HepG2 (cell line): ENCODE measurements at places on chromosomes 3 and 15.

DNA sequence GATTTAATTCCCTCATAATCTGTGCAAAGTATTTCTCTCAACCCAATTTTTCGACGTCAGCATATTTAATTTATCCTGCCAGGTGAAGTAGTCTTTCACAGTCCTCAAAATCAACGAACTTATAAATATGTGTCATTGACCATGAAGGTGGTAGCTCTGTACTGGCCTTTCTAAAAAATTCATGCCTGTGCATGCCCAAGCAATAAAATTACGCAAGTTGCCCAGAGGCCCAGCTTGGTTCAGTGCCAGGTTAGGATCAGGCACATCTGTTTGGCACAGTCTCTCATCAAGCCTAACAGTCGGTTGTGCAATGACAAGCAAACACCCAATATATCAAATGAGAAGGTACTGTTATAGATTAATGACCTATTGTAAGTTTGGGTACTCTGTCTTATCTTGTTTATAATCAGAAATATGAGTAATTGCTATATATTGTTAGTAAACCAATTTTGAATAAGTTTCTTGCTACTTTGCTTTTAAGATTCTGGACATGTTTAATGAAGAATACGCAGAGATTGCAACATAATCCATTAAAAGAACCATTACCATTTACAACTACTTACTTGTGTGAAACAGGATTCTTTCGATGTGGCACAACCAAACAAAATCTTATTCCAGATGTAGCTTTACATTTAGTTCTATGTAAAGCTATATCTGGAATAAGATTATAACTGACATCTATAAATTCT, 159.0 kb upstream of the IL12A start:
- peak; percentile 20 for DNase-seq

DNA sequence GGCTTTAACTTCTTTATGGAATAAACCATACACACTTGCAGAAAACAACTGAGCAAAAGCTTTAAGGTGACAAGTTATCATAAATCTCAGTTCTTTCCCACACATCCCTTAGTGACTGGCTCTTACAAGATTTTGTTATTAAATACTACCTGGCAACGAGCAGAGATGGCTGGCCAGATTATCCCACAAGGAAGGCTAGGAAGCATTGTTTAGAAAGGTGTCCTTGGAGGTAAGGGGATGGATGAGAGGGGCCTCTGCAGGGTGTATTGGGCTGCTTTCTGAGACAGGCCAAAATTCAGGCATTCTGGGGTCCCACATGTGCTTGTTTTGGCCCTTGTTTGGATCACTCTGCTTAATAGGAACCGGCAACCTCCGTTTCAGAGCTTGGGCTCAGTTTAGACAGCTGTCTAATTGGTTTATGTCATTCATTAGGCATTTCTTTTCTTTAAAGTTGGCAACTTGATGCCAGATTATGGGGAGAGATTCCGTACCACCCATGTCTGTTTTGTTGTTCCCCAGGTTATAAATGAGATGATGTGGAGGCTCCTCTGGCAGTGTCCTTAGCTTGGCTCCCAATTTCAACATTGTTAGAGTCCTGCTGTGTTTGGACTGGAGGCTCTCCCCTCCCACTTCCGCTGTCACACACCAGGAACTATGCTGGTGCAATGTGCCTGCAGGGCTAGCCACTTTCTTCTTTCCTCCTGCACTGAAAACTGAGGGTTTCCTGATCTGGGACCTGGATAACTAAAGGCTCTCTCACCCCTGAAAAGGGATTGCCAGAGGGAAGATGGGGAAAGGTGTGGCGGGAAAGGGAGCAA, 121.1 kb downstream of the TPRG1 start:
- no peak for DNase-seq

DNA sequence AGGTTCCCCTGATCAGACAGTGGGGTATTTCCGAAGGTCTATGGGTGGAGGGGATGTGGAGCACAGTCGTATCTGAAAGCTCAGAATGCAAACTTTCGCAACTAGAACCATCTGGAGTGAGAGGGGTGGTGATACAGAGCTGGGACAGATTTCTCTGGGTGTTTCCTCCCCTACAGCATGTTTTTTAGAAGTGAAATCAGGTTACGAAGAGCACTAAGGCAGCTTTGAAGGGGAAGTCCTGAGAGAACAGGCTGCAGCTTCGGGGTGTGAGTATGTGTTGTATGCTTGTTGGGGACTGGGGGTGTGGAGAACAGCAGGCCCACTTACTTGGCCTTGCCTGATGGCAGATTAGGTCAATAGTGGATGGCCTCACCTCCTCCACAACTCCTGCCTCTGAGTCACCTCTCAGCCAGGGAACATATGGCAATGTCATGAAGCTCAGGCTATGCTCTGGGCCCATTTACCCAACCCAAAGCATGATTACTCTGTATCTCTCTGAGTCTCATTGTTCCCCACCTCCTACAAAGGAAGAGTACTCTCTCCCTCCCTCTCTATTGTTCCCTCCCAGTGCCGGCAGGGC, 107.2 kb upstream of the RASGRP1 start:
- no peak for DNase-seq

GRCh38 chr3:113377158-113377557, 64.1 kb downstream of the CFAP44 start:
- peak; percentile 11 for DNase-seq

DNA sequence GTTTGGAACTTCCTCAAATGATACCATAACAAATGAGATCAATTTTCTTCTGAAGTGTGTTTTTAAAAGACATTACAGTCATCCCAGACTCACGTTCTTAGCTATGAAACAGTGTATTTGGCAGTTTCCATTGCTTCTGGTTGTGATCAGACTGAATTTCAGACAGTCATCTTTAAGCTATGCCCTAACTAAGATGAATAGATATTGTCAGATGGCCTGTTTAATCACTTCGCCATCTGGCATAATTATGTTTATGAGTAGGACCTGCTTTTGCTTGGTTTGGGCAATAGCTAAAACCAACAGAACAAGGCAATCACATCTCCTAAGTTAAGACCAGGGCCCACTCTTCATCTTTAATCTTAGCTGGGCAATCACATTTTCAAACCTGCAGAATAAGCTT, 313.1 kb downstream of the SV2B start:
- DNase-seq: no peak

DNA sequence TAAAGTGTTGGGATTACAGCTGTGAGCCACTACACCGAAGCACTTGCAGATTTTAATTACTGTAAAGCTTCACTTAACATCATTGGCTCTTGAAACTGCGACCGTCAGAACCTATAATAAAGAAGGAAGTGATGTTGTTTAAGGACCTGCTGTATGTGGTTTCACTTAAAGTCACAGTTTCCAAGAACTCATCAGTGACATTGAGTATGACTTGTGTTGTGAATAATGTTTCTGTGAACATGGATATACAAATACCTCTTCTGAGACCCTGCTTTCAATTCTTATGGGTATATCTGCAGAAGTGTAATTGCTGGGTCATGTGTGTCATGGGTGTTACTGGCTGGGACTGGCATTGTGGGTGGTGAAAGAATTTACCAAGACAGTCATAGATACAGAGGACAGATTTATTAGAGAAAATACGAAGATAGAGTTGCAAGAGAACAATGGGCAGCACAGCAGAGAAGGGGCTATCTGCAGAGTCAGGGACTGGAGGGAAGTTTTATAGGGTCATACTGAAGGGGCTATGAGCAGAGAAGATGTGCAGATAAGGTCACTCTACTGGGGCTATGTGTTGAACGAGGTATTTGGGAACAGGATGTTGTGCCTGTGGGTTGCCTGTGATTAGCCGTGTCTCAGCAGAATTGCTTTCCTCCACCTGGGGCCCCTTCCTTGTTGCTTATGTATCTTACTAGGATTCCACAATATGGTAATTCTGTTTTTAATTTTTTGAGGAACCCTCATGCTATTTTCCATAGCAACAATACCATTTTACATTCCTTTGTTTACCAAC, 4.5 kb downstream of the NDUFB5 start:
- no peak for DNase-seq

- DNase-seq: peak; percentile 90
Measured at GRCh38 chr15:66356359-66357236, at the start of gene TIPIN. Gene TIPIN (minus strand): TSS chr15:66356685. CDS start chr15:66352947, 3,738 bp downstream.

GRCh38 chr15:77287385-77287784, 132.5 kb downstream of the PEAK1 start:
- no peak for DNase-seq

DNA sequence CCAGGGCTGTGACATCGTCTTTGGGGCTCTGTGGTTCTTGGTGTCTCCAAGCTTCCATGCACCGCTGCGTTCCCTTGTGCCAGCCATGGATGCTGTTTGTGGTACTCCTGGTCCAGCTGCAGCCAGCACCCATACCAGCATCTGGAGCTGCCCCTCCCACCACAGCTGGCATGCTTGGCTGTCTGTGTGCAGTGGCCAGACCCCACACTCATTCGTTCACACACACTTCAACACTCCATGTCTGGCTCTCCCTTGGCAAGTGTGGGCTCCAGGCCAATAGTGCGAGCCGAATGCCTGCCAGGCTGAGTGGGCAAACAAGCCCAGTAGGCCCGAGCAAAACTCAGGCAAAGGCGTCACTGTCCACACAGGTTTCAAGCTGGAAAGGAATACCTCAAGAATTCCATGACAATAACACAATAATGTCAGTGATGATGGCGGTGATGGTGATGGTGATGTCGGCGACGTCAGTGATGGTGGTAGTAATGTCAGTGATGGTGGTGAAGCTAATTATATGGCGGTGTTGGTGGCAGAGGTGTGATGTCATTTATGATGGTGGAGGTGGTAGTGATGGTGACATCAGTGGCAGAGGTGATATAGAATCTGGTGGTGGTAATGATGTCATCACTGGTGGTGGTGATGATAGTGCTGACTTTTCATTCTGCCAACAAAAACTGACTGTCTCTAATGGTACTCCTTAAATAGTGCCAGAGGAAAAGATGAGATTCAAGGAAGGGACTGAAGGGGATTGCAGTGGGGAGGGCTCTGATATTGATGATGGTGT, 19.3 kb downstream of the TBC1D21 start:
- DNase-seq: no peak

DNA sequence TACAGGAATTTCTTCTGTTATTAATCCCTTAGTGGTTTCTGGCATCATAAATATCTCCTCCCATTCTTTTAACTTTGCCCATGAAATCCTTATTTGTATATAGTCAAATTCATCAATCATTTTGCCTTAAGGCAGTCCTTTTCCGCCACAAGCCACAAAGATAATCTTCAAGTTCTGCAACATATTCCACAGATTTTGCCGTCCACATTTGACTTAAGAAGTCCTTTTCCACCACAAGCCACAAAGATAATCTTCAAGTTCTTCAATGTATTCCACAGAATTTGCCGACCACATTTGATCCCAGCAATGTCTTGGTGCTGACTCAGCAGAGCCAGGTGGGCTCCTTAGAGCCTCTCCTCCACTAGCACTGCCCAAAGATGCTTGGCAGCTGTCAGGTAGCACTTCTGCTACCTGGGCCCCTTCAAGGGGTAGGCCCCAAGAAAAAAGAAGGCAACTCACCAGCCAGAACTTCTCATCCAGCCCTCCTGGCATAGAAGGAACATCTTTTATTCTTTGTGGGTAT, 35.0 kb downstream of the SEC22C start:
- no peak for DNase-seq

- DNase-seq: no peak
Measured at GRCh38 chr3:96101006-96101560, 713.3 kb upstream of the EPHA6 start.

- no peak for DNase-seq
Measured at GRCh38 chr15:75790631-75791336, 52.5 kb upstream of the UBE2Q2 start.

DNA sequence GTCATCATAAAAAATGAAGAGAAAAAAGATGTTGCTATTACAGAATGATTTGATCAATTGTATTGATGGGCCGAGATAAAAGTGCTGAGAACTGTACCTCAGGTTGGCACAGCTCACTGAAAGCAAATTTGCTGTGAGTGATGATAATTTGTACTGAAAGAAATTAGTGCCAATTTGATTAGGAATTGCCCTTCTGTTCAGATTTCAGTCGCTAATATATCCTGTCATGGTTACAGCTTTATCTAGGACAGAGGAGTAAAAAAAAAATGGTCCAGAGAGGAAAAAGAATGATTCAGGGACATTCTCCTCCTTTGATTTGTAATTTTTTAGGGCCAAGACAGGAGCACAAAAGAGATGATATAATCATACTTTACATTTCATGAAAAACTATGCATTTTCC, 1264.2 kb downstream of the ROBO2 start:
- DNase-seq: no peak

DNA sequence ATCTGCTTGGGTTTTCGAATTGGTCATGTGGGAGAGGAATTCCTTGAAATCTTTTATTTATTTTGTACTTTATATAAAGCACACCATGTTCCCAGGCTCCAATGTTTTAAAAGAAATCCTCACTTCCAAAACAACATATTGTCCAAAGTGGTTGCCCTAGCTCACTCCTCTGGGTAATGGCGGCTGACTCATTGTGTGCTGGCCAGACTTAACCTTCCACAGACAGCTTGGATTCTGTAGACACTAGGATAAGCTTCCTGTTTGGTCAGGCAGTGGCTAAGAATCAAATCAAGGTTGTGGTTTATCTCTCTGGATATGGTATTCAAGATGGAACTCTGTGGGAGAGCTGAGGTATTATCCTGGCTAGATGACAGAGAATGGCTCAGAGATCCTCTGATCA, 55.8 kb upstream of the FAM98B start:
- peak; percentile 13 for DNase-seq

GRCh38 chr15:80904998-80905397, 84.6 kb downstream of the MESD start:
- no peak for DNase-seq

DNA sequence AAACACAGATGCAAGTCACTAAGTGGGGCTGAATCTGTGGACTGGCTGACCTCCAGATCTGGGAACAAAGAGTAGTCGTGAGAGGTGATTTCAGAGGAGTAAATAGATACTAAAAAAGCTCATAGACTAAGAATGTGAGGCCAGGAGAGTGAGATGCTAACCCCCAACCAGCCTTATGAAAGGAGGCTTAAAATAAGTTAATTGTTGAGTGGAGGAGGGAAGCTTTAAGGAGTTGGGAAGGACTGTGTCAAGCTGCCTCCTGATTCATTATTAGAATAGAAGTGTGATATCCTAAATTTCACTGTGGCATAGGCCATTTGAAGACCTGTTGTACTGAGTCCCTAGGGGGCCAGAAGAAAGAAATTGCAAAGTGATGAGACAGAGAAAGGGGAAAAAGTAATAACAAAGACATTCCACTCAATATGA, 107.6 kb downstream of the RBPMS2 start:
- no peak for DNase-seq

- DNase-seq: no peak
Measured at GRCh38 chr3:137039570-137039969, 81.8 kb downstream of the IL20RB start.

DNA sequence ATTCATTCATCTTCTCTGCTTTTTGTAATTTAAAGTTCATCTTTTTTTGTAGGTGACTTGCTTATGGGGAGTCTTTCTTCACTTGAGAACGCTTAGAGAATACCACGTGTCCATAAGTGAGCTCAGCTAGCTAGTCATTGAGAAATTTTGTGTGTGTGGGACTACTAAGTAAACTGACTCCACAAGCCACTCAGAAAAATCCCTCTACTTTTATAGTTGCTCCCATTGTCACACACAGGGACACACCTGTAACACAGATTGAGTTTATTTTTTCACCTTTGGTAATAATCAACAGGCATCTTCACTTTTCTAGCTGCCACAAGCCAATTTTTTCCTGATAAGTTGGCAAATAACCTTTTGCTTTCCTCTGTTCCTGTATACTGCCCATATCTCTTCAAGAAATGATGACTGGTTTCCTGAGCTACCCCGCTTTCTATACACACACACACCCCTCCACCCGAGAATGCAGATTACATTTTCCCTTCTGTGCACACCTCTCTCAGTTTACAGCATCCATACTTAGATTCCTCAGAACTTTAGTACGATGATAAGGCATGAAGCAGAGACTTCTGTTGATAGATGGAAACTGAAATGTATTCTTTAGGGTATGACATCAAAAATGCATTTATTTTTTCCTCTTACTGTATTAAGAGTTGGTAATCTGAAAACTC, 4.6 kb downstream of the TSC22D2 start:
- peak; percentile 63 for DNase-seq
